ENCODE measurements at places on chromosomes 7 and 10.

DNA sequence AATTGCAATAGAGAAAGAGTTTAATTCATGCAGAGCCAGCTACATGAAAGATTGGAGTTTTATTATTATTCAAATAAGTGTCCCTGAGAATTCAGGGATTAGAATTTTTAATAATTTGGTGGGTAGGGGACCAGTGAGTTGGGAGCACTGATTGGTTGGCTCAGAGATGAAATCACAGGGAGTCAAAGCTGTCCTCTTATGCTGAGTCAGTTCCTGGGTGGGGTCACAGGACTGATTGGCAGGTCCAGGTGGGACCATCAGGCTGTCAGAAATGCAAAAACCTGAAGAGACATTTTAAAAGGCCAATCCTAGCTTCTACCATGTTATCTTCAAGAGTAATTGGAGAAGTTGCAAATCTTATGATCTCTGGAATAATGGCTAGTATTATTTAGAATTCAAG is 56.0 kb upstream of the KAT6B start:
- no peak for DNase-seq

- no peak for DNase-seq
Observed at GRCh38 chr10:98041352-98042043, 11.1 kb upstream of the CRTAC1 start.

DNA sequence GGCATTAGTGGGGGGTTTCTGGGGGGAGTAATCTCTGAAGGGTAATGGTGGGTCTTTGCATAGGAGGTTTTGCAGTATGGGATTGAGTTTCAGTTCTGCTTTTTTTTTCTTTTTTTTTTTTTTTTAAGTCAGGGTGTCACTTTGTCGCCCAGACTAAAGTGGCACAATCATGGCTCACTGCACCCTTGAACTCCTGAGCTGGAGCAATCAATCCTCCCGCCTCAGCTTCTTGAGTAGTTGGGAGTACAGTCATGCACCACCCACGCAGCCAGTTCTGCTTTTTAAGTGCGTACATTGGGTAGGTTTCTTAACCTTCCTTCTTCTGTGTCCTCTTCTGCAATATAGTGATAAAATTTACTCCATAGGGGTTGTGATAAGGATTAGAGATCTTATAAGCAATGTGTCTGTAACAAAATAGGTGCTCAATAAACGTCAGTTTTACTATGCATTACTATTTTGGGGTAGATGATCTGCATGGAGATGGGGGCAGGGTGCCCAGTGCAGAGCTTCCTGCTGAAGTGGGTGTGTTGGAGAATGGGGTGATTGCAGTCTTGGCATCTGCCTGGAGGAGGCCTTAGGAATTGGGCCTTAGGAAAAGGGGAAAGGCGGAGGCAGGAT is 9.6 kb downstream of the KAZALD1 start:
- DNase-seq = no peak

GRCh38 chr10:4100380-4100779 is 315.4 kb upstream of the KLF6 start:
- DNase-seq = no peak

DNA sequence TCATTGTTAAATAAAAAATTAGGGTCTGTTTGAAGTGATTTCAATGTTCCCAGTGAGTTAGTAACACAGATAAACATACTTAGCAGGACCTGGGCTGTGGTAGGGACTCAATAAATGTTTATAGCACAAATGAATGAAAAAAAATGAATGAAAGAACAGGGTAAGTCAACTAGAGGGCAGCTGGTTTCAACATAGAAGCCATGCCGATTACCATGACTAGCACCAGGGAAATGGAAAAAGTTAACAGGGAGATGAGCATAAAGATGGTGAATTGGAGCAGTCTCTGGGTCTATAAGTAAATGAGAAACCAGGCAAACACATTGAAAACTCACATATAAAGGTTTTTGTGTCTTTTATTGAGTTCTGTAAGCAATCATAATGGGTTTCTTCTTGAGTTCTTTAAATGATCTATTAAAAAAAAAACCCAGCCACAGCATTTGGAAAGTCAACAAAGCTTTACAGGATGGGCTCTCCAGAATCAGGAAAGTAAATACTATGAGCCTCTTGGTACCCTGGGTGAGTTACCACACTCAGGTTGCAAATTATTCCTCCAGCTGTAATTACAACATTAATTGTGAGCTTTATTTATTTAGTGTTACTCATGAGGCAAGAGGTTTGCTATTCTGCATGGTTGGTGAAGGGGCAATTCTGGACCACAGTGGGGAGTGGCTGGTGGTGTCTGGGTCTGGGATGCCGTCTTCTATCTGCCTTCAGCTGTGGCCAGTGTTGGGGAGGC is 46.1 kb upstream of the MTPN start:
- DNase-seq = no peak

GRCh38 chr10:94240901-94241300 is 121.8 kb downstream of the NOC3L start:
- DNase-seq = no peak

DNA sequence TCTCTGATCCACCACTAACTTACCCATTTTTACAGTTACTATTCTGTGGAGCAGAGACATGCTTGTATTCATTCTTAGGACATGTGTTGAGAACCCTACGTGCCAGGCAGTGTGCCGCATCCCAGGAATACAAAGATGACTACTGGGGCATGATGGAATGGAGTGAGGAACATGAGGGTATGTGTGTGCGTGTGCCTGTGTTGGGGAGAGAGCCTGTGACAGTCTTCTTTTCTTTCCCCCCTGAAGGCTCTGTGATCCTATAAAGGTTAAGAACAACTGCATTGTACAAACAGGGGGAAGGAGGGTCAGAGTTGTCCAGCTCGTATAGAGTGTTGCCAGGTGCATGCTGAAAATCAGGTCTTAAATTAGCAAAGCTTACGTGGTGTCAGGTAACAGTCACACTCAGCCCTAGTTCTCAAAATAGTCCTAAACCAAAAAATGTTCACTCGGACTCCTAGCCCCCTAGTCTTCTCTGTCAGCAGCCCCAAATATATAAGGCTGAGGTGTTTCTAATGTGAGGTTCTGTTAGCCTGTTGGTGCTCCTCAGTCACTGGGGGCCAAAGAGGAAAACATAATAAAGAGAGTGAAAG is 161.9 kb downstream of the CELF2 start:
- DNase-seq = no peak

DNA sequence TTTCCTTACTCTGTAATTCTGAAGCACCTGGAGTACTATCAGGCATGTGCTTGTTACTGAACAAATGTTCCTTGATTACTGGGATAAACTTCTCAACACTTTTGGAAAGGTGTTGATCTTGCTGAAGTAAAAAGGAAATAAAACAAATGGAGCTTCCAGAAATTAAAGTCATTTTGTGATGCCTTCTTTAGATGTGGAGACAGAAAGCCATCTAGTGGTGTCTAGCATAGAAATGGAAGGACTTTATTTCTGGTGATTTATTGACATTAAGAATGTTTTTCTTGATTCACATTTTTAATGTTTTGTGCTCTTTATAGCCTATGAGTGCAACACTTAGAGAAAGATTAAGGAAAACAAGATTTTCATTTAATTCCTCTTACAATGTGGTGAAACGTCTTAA is 1.4 kb downstream of the SFR1 start:
- DNase-seq = no peak

- no peak for DNase-seq
Observed at GRCh38 chr7:46979439-46979838, 602.5 kb downstream of the TNS3 start.

GRCh38 chr7:1526271-1526754 is 4.2 kb upstream of the MAFK start:
- no peak for DNase-seq

- DNase-seq = no peak
Observed at GRCh38 chr10:88642963-88643362, 21.3 kb upstream of the LIPF start.

- no peak for DNase-seq
Observed at GRCh38 chr10:29731760-29732159, 97.0 kb upstream of the SVIL start.

DNA sequence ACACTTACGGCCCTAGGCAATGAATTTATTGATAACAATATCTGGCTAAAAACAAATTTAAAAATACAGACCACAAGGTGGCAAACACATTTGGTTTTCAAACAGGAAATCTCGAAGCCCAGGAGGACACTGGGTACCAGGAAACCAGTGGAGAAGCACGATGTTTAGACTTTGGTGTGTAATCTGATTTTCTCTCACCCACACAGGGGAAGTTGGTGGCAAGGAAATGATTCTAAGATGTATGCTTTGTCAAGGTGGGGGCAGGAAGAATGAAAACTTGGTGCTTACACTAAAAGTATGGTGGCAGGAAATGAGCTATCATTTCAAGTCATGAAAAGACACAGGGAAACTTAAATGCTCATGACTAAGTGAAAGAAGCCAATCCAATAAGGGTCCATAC is 113.2 kb upstream of the ANKRD1 start:
- DNase-seq = no peak

DNA sequence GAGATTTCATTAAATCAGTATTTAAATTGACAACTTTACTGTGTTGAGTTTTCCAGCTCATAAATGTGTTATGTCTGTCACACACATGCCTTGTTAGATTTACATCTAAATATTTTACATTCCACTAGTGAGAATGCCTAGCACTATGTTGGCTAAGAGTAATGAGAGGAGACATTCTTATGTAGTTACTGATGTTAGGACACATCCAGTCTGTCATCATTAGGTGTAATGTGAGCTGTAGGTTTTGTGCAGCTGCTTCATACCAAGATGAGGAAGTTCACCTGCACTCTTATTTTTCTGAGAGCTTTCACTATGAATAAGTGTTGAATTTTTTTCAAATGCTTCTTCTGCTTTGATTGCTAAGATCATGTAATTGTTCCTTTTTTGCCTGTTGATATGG is 218.0 kb upstream of the IGFBP3 start:
- no peak for DNase-seq

DNA sequence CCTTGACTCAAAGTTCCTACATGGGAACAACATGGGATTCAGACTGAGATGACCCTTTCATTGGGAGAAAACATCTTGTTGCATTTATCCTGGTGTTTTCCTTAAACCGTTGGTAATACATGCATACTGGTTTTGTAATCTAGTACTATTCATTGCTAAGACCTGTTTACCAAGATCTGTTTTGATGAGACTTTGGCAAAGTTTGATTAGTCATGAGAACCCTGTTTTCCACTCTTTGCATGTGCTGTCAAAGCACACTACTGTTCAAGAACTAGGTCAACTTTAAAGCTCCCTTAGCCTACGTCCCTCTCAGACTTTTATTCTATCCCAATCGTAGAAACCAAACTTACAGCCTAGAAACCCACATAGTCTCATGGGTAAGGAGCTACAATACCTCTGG is 650.9 kb downstream of the GATA3 start:
- no peak for DNase-seq

All from activated CD8-positive, alpha-beta memory T cell treated with anti-CD3 and anti-CD28 coated beads for 1 hour (primary cell).